ENCODE measurements at places on chromosomes 2 and 18. TPM values are rescaled to one million over a fixed set of nuclear protein-coding genes. Genes with fewer than 3 reads are reported as not detected.

GRCh38 chr2:150144546-150145298, 342.7 kb downstream of the RND3 start:
- no peak for DNase-seq

ANO7 gene
- total RNA-seq: 8.6 TPM

- no peak for DNase-seq
These were observed 193.3 kb upstream of the AGAP1 start for GRCh38 chr2:235300368-235301201.

- DNase-seq: no peak
These were observed 16.6 kb upstream of the HK2 start for GRCh38 chr2:74817304-74817675.

GRCh38 chr2:42050010-42050702, 2.3 kb downstream of the PKDCC start:
- no peak for DNase-seq

NEUROD1 gene
- total RNA-seq: 0.11 TPM

DNA sequence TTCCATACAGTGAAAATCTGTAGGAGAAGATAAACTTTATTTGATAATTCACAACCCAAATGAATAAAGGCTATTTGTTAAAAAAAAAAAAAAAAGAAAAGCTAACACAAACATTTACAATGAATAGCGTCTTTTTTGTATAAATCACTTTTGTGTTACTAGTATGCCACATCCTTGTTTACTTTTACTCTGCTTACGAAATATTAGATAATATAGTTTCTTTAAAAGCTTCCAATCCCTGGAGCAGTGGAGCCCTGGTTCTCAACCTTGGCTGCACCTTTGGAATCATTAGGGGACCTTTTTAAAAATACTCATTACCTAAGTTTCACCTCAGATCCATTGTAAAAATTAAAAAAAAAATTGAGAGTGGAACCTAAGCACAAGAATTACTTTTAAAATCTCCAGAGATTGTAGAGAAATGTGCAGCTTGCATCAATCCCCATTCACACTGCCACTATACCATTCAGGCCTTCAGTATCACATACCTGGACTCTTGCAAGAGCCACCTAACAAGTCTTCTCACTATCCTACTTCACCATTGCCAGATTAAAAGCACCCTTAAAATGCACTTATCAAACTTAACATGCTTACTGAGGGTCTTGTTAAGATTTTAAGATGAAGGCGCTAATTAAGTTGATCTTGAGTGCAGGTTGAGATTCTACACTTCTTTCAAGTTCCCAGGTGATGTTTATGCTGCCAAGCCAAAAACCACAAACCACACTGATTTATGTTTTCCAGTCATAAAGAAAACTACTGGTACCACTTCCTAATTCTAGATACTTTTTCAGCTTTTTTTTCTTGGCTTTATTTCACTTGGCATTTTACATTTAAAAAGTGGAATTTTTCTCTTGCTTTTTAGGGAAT, 59.7 kb upstream of the ZC3H15 start:
- DNase-seq: no peak

DNA sequence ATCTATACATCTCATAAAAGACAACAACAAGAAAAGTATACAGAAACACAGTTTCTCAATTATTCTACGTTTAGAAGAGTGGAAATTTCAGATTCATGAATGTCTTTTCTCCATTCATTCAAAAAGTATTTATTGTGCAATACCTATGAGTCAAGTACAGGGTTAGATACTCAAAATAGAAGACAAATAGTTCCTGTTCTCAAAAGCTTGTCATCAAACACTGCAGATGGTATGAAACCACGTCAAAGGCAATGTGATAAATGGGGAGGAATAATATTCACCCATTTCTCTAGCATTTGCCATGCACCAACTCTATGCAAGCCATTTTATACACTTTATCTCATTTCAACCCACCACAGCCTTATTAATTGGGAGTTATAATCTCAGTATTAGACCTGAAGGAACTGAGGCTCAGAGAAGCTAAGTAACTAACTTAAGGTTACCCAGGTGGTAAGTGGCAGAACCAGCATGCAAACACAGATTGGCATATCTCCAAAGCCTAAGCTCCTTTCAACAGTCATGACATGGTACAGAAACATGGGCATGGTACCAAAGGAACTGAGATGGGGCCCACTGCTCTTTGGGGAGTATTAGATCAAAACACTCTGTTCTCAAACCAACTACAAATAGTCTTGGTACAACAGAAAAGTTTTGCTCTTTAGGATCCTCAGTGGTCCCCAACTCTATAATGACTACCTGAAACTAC, 67.2 kb upstream of the NPAS2 start:
- no peak for DNase-seq

LOXL3 gene
- 21.1 TPM for total RNA-seq

SCYGR6 gene
- total RNA-seq: not detected

FN1 gene
- total RNA-seq: 111 TPM

Measured in WTC11 (cell line).